ENCODE measurements at places on chromosomes 1 and 21. TPM values are rescaled to one million over a fixed set of nuclear protein-coding genes. Genes with fewer than 3 reads are reported as not detected.

Gene KIF14
- not detected for total RNA-seq

Gene EPHA8
- not detected for total RNA-seq

Gene LCE1F
- not detected for total RNA-seq

Gene B4GALT2
- 48.5 TPM for total RNA-seq

Gene MIXL1
- total RNA-seq, result not detected

Gene RAB3GAP2
- total RNA-seq, result 15.1 TPM

Gene F3
- total RNA-seq, result 25.6 TPM

Gene ASTN1
- total RNA-seq, result 1.3 TPM

Gene ANGPTL7
- 4.8 TPM for total RNA-seq

Gene KANK4
- total RNA-seq, result 0.63 TPM

Gene CRNN
- total RNA-seq, result not detected

Gene TSTD1
- 118 TPM for total RNA-seq

GRCh38 chr1:232183266-232183800, 446.6 kb downstream of the SIPA1L2 start:
- DNase-seq, result no peak

- DNase-seq, result no peak
These were observed 4.0 kb upstream of the LCE1A start for GRCh38 chr1:152823294-152823693.

GRCh38 chr1:147246044-147246690, 3.7 kb downstream of the CHD1L start:
- no peak for DNase-seq

DNA sequence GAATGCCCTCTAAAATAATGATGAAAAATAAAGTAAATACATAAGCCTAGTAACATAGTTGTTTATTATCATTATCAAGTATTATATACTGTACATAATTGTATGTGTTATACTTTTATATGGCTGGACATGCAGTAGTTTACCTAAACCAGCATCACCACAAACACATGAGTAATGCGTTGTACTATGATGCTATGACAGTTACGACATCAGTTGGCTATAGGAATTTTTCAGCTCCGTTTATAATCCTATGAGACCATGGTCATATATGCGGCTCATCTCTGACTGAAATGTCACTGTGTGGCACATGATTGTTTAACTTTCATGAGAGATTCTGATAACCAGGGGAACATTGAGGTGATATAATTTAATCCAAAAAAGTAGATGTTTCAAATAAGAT, 352.1 kb downstream of the ST6GALNAC3 start:
- no peak for DNase-seq

DNA sequence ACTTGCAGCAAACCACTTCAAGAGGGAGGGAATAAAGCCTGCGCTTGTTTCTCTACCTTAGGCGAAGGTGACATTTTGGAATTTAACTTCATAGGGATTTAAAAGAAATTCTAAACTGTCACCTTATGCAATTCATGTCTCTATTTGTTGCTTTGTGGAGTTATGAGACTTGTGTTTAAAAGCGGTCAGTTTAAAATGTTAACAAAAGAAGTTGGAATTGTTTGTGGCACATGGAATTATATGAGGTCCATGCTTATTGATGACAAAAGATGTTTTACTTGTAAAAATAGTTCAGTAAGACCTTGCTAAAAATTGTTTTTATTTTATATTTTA, 15.8 kb downstream of the NR5A2 start:
- DNase-seq, result no peak

- DNase-seq, result no peak
These were observed 13.2 kb upstream of the CEP350 start for GRCh38 chr1:179941454-179941853.

DNA sequence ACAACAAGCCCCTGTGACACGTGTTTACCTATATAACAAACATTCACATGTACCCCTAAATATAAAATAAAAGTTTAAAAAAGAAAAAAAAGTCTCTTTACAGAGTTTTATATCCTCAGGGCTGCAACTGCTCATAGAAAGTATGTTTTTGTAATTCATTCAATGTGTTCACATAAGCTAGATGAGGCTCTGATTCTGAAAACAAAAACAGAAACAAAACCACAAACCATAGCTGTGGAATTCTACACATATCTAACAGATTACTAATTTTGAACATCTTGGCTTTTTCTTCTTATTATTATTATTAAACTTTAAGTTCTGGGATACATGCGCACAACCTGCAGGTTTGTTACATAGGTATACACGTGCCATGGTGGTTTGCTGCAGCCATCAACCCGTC, 579.6 kb upstream of the ZRANB2 start:
- DNase-seq, result no peak

DNA sequence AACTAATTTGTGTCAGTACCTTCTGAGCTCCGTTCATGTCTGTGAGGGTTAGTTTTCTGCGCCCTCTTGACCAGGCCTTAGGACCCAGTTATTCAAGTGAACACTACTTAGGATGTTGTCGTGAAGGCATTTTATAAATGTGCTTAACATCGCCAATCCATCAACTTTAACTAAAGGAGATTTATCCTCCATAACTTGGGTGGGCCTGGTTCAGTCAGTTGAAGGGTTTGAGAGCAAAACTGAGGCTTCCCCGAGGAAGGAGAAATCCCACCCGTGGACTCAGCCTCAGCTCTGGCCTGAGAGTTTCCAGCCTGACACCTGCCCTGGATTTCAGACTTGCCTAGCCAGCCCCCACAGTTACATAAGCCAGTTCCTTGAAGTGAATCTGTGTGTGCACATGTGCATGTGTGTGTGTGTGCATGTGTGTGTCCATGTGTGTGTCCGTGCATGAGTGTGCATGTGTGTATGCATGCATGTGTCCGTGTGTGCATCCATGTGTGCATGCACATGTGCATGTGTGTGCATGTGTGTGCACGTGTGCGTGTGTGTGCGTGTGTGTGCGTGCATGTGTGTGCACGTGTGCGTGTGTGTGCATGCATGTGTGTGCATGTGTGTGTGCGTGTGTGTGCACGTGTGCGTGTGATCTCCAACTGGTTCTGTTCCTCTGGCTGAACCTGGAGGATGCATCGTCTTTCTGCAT, 62.1 kb upstream of the PDE9A start:
- DNase-seq, result no peak

- no peak for DNase-seq
These were observed 262.6 kb downstream of the PCP4 start for GRCh38 chr21:40129809-40130208.

DNA sequence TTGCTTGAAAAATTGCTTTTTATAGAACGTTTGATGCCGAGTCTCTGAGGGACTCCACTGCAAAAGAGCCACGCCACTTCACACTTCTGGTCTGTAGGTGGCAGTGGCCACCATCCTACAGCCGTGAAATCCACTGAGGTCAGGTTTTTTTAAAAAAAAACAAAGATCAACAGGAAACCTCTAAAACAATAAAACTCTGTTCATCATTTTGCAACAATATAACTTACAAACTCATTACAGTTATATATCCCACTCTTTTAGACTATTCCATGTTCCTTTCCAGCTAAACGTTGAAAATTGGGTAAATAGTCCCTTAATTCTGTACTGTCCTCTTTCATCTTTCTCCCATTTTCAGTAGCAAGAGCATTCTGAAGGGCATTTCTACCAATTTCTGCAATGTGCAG, 64.6 kb upstream of the FMN2 start:
- DNase-seq, result no peak

DNA sequence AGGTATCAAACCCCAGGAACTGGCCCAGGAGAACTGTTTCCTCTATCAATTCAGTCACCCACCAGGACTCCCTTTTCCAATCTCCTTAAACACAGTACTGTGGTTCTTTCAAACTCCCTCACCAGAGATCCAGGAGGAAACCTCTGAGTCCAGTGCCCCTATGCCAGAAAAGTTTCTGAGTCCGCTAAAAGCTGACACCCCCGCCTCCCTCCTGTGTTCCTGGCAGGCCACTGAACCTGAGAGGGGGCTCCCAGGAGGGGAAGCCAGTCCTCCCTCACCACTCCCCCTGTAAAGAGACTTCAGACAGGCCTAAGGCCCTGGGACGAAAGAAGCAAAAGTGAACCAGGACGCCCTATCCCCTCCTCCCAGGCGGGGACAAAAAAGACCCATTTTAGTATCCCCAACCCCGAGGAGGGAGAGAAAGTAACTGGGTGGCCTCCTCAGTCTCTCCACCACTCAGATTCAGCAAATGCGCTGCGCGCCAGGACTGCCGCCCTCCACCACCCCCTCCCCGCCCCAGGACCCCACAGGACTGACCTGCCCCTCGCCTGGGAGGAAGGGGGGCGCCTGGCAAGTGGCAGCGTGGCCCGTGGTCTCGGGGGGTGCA, 624 bp downstream of the SLC41A1 start:
- no peak for DNase-seq

DNA sequence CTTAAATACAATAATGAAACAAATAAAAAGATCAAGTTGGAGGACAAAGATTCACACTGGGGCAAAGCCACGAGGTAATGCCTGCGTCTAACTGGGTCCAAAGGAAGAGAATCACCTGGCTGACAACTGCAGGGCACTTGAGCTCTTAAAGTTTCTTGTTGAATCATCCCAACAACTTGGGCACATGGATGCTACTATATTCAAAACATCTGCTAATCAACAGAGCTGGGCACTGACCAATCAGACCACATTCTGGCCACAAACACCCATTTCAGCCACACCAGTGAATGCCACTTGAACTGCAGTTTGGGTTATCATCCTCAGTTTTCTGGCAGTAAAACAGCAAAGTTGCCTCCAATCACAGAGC, 51.0 kb downstream of the ABCA4 start:
- DNase-seq, result no peak

DNA sequence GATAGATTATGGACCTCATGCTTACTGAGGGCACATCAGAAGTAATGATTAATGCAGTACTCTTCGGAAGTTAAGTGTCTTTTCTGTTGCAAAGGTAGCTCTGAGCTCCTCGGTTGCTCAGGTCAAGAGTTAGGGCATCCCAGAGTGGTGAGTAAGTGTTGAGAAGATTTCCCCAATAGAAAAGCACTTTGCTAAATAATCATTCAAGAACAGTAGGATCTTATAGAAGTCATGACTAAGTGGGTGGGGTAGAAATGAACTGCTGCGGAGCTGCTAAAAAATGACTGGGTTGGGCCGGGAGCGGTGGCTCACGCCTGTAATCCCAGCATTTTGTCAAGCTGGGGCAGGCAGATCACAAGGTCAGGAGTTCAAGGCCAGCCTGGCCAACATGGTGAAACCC, 648.6 kb upstream of the CAMK1G start:
- DNase-seq, result no peak

DNA sequence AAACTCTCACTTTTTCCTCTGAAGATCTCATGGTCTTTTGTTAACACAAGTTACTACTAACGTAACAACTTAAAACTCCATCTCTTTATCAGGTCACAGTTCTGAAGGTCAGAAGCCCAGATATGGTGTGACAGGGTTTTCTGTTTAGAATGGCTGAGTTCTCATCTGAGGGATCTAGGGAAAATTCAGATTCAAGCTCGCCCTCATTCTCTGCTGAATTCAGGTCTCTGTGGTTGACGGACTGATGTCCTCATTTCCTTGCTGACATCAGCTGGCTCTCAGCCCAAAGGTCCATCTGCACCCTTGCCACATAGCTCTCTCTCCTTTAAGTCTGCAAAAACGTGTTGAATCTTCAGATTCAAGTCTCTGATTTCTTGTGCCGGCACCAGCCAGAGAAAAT, 6.1 kb upstream of the NTPCR start:
- DNase-seq, result no peak

Measured in right atrium auricular region (tissue), 2 donors.